ENCODE measurements at places on chromosomes 13 and 19.
A peak's percentile ranks its signal among the peaks of the same experiment; 100 is the strongest.

DNA sequence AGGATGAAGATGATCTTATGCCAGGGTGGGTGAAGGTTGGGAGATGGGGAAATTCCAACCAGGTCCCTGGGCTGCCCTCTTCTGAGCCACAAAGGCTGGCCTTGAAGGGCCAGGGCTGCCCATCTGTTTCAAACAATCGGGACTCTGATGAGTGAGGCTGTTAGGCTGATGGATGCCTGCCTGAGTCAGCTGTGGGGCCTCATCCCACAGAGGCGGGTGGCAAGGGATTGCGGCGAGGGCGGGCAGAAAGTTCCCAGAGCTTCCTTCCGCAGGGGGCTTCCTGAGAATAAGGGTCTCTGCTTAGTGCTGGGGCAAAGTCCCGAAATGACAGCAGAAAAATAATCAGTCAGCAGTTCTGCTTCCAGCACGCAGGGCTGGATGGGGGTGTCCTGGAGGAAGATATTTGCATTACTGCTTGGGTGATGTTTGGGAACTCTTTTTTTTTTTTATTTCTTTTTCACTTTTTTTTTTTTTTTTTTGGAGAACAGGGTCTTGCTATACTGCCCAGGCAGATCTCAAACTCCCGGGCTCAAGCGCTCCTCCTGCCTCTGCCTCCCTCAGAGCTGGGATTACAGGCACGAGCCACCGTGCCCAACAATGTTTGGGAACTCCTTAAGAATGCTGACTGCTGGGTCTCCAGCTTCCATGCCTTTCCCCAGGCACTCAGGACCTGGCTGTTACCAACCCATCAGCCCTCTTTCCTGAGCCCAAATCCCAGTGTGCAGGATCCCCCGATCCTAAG is 14.1 kb downstream of the SH3GL1 start:
- DNase-seq, result no peak

GRCh38 chr19:47260476-47260875 is 4.2 kb downstream of the CCDC9 start:
- DNase-seq, result no peak

DNA sequence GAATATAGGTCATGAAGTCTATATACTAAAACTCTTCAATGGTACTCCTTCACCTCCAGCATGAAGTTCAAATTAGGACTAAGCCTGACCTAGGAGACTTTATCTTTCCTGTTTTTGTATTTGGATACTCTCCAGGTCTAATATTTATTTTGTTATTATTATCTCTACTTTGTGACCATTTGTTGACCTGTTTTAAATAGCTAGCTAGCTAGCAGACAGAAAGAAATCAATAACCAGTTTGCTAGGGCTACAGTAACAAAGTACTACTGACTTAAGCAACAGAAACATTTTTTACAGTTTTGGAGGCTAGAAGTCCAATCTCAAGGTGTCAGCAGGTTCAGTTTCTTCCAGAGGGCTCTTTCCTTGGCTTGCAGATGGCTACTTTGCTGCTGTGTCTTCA is 15.1 kb upstream of the DACH1 start:
- no peak for DNase-seq

- no peak for DNase-seq
Observed at GRCh38 chr13:23644126-23644419, 73.9 kb downstream of the TNFRSF19 start.

GRCh38 chr13:27353708-27354107 is 70.7 kb upstream of the GTF3A start:
- no peak for DNase-seq

DNA sequence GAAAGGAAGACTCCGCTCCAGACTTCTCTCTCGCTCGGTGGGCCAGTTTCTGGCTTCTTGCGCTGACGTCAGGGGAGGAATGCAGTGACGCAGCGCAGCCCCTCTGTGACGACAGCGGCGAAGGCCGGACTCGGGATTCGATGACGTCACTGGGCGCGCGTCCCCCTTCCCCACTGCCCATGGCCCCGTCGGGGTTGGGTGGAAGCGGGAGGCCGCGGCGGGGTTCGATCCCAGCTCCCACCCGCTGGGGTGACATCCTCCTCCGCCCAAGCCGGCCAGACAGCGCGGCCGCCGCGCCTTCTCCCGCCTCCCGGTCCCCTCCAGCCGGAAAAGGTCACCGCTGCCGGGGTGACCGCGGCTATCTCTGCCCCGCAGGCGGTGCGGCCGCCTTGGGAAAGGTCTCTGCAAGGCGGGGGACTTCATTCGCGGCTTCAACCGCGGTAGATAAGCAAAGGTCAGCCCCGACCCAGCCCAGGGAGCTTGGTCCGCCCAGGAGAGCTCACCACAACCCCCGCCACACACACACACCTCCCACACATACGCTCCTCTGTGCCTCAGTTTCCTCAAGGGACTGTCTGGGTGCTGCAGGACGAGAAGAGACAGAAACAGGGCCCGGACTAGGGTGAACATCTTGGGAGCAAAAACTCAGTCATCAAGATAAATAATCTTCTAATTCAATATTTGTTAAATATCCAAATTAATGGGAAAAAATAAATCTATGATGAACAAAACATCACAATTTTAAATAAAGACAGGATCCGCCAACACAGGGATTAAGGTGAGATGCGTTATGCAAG is 844 bp upstream of the RFX1 start:
- peak; percentile 98 for DNase-seq

- no peak for DNase-seq
Observed at GRCh38 chr13:20718958-20719566, 15.6 kb downstream of the IL17D start.

GRCh38 chr13:50334115-50334778 is 319.0 kb downstream of the KCNRG start:
- DNase-seq, result no peak

GRCh38 chr13:87444135-87444534 is 227.0 kb upstream of the SLITRK5 start:
- no peak for DNase-seq

DNA sequence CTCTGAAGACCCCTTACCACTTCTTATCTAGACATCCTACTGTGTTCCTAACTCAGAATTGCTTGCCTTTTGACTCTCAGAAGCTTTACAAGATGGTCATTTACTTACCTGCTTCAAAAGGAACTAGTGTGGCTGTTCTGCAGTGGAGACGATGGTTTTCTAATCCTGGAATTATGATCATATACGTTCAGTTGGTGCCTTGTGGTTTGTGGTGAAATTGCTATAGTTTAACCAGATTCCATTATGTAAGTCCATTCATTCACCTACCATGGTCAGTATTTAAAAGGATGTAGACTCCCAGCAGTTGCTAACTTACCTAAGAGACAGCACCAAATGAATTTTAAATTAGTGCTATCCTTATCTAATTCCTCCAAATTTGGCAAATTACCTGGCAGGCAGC is 210.9 kb downstream of the SHISA2 start:
- DNase-seq, result no peak

GRCh38 chr19:46659151-46660007 is 1.6 kb downstream of the DACT3 start:
- DNase-seq, result peak; percentile 66

DNA sequence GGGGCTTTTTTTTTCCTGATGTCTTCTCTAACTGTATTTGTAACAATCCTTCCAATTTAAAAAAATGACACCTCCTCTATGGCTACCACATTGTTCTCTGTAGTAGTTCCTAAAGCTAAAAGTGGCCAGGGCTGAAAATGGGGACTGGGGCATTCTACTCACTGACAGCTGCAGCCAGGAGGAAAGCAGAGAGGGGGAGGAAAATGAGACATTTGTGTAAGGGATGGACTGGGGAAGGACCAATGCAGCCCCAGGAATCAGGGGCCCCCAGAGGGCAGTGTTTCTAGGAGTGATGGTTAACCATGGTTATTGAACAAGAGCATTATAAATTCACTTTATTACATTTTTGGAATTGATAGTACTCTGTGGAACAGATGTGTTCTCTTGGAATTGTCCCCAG is 34.3 kb upstream of the C1QTNF9 start:
- DNase-seq, result no peak

- DNase-seq, result no peak
Observed at GRCh38 chr13:112161521-112162301, 94.8 kb downstream of the SOX1 start.

DNA sequence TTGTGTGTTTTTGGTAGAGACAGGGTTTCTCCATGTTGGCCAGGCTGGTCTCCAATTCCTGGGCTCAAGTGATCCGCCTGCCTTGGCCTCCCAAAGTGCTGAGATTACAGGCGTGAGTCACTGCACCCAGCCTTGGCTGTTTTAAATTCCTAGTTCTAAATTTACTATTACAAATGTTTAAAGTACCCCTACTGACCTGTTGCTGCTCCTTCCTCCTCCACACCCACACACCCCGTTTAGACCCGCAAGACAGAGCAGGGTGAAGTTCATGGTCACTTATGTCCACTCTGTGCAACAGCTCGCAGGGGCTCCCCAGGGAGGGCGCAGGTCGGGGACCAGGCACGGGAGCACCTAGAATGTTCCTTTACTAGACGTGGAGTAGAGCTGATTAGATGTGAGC is 28.7 kb downstream of the TMEM161A start:
- DNase-seq, result no peak

DNA sequence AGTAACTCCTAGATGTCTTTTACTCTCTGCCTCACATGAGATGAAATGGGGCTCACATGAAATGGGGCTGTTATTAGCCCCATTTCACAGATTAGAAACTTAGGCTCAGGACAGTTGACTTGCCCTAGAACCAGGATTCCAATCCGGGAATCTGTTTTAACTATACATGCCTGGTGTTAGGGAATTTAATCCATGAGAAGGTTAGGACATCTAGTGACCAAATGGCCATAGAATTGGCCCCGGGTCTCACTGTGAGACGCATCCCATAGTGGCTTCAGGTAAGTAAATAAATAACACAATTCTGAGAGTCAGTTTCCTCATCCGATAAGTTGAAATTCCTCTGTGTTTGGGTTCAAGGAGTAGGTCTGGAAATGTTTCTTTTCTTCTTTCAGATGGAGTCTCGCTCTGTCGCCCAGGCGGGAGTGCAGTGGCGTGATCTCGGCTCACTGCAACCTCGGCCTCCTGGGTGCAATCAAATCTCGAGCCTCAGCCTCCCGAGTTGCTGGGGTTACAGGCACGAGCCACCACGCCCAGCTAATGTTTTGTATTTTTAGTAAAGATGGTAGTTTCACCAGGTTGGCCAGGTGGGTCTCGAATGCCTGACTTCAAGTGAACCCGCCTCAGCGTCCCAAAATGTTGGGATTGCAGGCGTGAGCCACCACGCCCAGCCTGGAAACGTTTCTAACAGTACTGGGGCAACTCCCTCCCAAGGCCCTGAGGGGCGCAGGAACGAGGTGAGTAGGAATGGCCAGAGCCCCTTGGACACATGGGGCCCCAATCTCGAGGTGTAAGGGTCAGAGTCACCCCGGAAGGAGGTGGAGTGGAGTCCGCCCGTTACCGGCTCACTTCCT is 1.2 kb upstream of the ZNF574 start:
- no peak for DNase-seq

GRCh38 chr13:113002206-113002912 is 33.3 kb downstream of the MCF2L start:
- peak; percentile 48 for DNase-seq

DNA sequence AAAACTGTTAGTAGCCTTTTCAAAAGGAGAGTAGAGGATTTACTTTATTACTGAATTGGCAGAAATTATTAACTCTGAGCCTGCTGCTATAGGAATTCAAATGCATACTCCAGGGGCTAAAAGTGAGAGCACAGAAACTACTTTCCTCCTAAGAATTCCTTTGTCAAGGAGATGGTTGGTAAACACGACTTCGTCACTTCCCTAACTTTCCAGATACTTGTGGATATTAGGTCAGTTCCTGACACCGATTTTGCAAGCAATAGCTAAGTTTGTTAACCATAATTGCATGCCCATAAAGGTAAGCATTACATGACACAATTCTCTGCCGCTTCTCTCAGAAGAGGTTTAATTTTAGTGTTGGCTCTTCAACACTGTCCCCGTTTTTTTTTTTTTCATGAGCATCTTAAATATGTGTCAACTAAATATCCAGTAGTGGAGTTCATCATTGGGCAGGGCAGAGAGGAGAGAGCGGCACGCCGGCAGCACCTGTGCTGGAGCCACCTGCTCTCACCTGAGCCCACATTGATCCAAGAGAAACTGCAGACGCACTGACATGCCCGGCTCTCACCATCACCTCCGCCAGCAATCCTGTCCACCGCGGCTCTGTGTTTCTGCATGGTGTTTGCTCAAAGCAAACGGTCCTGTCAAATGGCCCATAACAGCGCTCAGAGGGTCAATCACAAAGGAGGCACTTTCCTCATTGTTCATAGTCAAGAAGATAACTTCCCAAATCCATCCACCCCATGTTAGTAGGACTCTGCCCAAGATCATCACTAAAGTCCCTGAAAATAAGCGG is 2.6 kb downstream of the MED26 start:
- DNase-seq, result no peak

- DNase-seq, result no peak
Observed at GRCh38 chr13:95361686-95362085, 60.4 kb upstream of the ABCC4 start.

All from NCI-H82 (cell line).